ENCODE measurements at places on chromosomes 2 and 18. TPM values are rescaled to one million over a fixed set of nuclear protein-coding genes. Genes with fewer than 3 reads are reported as not detected.

TMEM150A gene
- 10.1 TPM for total RNA-seq

FRZB gene
- 2.2 TPM for total RNA-seq

R3HDM1 gene
- total RNA-seq, result 17.8 TPM

DNA sequence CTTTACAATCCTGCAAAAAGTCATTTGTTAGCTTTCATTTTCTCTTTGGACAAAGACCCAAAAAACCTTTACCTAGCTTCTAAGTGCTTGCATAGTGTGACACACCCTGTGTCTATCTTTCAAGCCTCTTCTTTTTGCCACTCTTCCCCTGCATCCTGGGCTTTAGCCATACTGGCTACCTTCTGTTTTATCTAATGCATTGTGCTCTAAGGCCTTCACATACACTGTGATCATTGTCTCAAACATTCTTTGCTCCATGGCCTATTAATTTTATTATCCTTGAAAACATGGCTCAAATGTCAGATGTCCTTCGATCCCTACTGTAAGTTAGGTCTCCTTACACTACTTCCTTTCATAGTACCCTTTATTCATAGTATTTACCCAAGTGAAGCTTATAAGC lies 84.4 kb downstream of the PIK3C3 start:
- DNase-seq, result no peak
- H3K4me3 ChIP-seq, result no peak overlapping the region
- H3K27ac ChIP-seq, result no peak overlapping the region
- H3K36me3 ChIP-seq, result peaks cover 95% of the 10 kb centered on the region
- no peaks in the 10 kb centered on the region for H3K4me1 ChIP-seq

HOXD3 gene
- total RNA-seq, result not detected

DNA sequence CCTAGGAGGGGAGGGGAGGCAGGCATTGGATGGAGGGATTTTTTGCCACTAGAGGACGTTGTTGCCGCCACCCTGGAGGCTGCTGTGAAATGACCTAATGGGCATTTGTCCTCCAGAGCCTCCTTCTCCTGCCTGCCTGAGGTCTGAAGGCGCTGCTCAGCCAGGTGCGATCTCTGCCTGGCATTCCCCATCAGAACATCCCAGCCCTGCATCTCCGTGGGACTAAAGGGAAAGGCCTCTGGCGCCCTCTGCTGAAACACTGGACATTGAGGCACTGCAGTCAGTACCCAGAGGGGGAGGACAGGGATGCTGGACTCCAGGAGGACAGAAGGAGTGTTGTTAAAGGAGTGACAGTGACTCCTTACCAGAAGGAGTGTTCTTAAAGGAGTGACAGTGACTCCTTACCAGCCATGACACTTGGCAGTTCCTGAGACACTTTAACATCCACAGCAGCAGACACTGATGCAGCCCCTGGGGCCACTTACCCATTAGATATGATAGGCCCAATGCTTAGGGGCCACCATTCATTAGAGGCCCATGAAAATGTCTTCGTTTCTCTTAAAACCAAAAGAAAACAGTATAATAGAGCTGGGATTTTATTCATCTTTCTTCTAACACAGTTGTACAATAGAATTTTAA lies 17.0 kb downstream of the THNSL2 start:
- no peak overlapping the region for H3K27ac ChIP-seq
- peak; percentile 61 for DNase-seq
- no peak overlapping the region for H3K4me3 ChIP-seq
- no peaks in the 10 kb centered on the region for H3K27me3 ChIP-seq

- no peak for DNase-seq
- no peaks in the 10 kb centered on the region for H3K36me3 ChIP-seq
- H3K4me1 ChIP-seq, result no peaks in the 10 kb centered on the region
- H3K4me3 ChIP-seq, result no peak overlapping the region
- peaks cover 33% of the 10 kb centered on the region for H3K27me3 ChIP-seq
These were observed 371.6 kb downstream of the HRH4 start for GRCh38 chr18:24831871-24832665.

DNAH6 gene
- 0.14 TPM for total RNA-seq

POTEC gene
- not detected for total RNA-seq

DNA sequence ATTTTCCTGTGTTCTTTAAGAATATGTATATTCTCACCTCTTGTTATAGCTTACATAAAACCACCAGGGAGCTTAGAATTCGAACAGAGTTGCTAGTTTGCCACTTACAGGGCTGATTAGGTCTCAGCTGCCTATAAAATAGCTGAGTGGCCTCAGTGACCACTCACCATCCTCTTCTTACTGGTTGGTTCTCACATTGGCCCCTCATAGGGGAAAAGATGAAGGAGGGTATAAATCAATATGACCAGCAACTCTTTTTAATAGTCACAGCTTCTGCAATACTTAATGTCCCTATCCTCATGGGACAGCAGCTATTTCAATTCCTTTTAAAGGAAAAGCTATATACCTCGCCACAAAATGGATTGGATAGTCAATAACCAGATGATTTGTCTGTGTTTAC lies 199.4 kb upstream of the CDH20 start:
- H3K27me3 ChIP-seq, result no peaks in the 10 kb centered on the region
- no peaks in the 10 kb centered on the region for H3K36me3 ChIP-seq
- no peak overlapping the region for H3K4me3 ChIP-seq
- H3K4me1 ChIP-seq, result no peaks in the 10 kb centered on the region

DNA sequence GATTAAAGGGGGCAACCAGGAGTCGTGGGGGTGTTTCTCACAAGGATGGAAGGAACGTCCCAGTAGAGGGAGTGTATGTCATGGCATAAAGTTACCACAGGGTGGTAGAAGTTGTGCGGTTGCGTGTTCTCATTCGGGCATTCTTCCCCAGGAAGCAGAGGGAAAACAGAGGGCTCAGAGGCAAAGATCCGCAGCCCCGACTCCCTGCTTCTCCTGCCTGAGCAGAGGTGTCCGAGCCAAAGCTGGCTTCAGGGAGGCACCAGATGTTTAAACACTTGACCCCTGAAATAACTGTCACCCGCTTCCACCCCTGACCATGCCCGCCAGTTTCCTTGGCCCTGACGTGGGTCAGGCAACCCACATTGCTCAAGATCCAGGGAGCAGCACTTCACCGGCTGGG lies 83.7 kb downstream of the EN1 start:
- DNase-seq, result no peak
- H3K36me3 ChIP-seq, result no peaks in the 10 kb centered on the region
- peaks cover 94% of the 10 kb centered on the region for H3K27me3 ChIP-seq

- DNase-seq, result no peak
- H3K4me1 ChIP-seq, result no peaks in the 10 kb centered on the region
- H3K27ac ChIP-seq, result no peak overlapping the region
These were observed 371.9 kb upstream of the KCNH7 start for GRCh38 chr2:163210430-163210918.

DNA sequence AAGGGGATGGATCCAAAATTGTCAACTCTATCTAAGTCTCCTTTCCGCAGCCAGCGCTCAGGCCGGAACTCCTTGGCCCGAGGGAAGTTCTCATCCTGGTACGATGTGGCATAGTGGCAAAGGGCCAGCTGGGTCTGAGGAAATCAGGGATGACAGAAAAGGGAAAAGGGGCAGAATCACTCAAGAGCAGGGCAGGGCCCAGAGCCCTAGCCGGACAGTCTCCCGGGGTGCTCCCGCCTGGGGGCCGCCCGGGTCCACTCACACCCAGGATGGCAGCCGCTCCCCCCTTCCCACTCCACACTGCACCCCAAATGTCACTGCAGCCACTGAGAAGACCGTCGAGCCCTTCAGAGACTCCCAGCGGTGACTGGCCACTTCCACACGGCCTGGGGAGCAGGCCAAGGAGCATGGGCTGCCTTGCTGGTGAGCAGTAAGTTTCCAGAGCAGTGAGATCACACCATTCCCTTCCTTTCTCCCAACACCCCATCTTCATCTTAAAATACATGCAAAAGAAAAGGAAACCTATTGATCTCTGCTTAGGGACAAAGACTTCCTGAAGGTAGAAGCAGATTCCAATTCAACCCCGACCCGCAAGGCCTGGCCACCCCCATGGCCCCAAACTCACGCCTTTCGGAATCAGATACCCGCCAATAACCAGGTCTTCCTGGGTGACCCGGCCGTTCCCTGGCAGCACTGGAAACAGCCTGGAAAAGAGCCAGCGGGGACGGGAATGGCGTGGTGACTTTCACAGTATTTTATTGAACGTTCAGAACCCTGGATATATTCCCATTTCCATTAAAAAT lies 26.7 kb downstream of the CYP27C1 start:
- no peak for DNase-seq
- no peaks in the 10 kb centered on the region for H3K36me3 ChIP-seq
- H3K27me3 ChIP-seq, result peaks cover 60% of the 10 kb centered on the region
- H3K4me1 ChIP-seq, result no peaks in the 10 kb centered on the region

GRCh38 chr18:41744421-41745030 lies 210.5 kb upstream of the PIK3C3 start:
- H3K36me3 ChIP-seq, result no peaks in the 10 kb centered on the region
- H3K27ac ChIP-seq, result no peak overlapping the region
- no peaks in the 10 kb centered on the region for H3K4me1 ChIP-seq
- H3K4me3 ChIP-seq, result no peak overlapping the region
- H3K27me3 ChIP-seq, result no peaks in the 10 kb centered on the region

- no peak for DNase-seq
- H3K36me3 ChIP-seq, result no peaks in the 10 kb centered on the region
- no peak overlapping the region for H3K27ac ChIP-seq
- H3K4me3 ChIP-seq, result no peak overlapping the region
- no peaks in the 10 kb centered on the region for H3K27me3 ChIP-seq
These were observed 17.6 kb upstream of the CHST9 start for GRCh38 chr18:27202741-27203140.

DNA sequence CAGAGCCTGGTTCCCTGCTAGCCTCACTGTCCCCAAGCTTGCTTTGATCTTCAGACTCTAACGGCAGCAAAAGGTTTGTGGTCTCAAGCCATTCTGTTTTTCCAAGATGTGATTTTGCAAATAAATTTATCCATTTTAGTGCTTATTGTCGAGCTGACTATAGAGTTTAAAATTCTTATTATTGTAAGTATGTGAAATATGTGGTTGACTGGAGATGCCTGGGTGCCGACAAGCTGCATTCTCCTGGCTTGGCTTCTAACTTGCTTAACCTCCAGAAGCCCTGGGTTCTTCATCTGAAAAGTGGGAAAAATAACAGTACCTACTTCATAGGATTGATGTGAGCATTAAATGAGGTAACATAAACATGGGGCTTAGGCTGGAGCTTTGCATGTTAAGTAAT lies 9.9 kb upstream of the EDAR start:
- no peak overlapping the region for H3K4me3 ChIP-seq
- no peaks in the 10 kb centered on the region for H3K36me3 ChIP-seq
- H3K4me1 ChIP-seq, result no peaks in the 10 kb centered on the region
- no peak overlapping the region for H3K27ac ChIP-seq

- H3K4me3 ChIP-seq, result no peak overlapping the region
- H3K36me3 ChIP-seq, result peaks cover 55% of the 10 kb centered on the region
- DNase-seq, result peak; percentile 58
- no peak overlapping the region for H3K27ac ChIP-seq
These were observed 18.8 kb downstream of the KLHL41 start for GRCh38 chr2:169528271-169528701.

- H3K27ac ChIP-seq, result no peak overlapping the region
- DNase-seq, result no peak
- H3K4me3 ChIP-seq, result no peak overlapping the region
- H3K36me3 ChIP-seq, result no peaks in the 10 kb centered on the region
These were observed 126.2 kb downstream of the MTCL1 start for GRCh38 chr18:8831531-8831930.

GRCh38 chr18:10170375-10170774 lies 256.6 kb downstream of the VAPA start:
- H3K4me1 ChIP-seq, result no peaks in the 10 kb centered on the region
- H3K4me3 ChIP-seq, result no peak overlapping the region
- H3K36me3 ChIP-seq, result no peaks in the 10 kb centered on the region
- no peak overlapping the region for H3K27ac ChIP-seq

GRCh38 chr2:25833566-25833965 lies 44.7 kb downstream of the ASXL2 start:
- no peak overlapping the region for H3K27ac ChIP-seq
- peaks cover 12% of the 10 kb centered on the region for H3K36me3 ChIP-seq
- no peak overlapping the region for H3K4me3 ChIP-seq
- DNase-seq, result no peak

GRCh38 chr2:38154395-38154794 lies 78.4 kb upstream of the CYP1B1 start:
- H3K36me3 ChIP-seq, result no peaks in the 10 kb centered on the region
- no peak for DNase-seq
- no peak overlapping the region for H3K4me3 ChIP-seq
- peak overlapping the region; percentile 31 for H3K27ac ChIP-seq
- H3K4me1 ChIP-seq, result peaks cover 14% of the 10 kb centered on the region

DNA sequence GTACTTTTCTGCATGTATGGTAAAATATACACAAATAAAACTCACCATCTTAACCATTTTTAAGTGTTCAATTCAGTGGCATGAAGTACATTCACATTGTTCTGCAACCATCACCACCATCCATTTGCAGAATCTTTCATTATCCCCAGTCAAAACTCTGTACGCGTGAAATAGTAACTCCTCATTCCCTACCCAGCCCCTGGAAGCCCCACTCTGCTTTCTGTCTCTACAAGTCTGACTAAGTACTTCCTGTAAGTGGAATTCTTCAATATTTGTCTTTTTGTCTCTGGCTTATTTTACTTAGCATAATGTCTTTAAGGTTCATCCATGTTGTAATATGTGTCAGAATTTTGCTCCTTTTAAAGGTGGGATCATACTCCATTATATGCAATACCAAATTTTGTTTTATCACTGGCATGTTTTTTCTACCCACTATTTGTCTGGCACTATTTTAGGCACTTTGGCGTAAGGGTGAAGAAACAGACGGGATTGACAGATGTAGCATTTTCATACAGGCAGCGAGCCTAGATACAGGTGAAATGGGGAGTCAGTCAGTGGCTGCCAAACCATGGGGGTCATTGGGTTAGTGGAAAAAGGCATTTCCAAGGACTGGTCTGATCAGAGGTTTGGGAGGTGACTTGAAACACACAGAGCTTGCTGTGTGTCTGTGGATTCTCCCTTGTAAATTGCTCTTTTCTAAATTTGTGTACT lies 163.2 kb upstream of the MYCN start:
- no peak overlapping the region for H3K27ac ChIP-seq
- H3K4me1 ChIP-seq, result no peaks in the 10 kb centered on the region
- no peak overlapping the region for H3K4me3 ChIP-seq
- peaks cover 3% of the 10 kb centered on the region for H3K27me3 ChIP-seq

DNA sequence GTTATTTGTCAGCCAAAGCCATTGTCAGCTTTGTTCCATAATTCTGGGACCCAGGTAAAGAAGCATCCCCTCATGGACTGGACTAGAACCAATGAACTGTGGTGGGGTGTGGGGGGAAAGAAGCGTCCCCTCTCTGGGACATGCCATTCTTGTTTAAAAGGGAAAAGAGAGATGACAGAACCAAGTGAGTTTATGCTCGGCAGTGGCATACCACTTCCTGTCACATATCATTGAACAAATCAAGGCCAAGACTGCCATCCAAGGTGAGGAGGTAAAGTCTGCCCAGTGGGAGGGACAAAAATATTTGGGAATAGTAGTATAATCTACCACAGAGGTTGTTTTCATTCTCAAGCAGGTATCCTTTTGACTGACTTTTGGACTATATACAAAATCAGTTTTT lies 4.7 kb upstream of the GLS start:
- DNase-seq, result no peak
- H3K4me1 ChIP-seq, result peaks cover 16% of the 10 kb centered on the region
- H3K36me3 ChIP-seq, result no peaks in the 10 kb centered on the region
- H3K4me3 ChIP-seq, result no peak overlapping the region
- H3K27me3 ChIP-seq, result no peaks in the 10 kb centered on the region

EHD3 gene
- total RNA-seq, result 29.7 TPM

CCDC148 gene
- 0.30 TPM for total RNA-seq

LDLRAD4 gene
- 43.3 TPM for total RNA-seq

ZNF804A gene
- total RNA-seq, result not detected

IL1R1 gene
- 22.6 TPM for total RNA-seq

GNLY gene
- 1.5 TPM for total RNA-seq

HOXD10 gene
- total RNA-seq, result not detected

GRCh38 chr2:197378494-197379307 lies 56.1 kb downstream of the SF3B1 start:
- H3K27ac ChIP-seq, result no peak overlapping the region
- H3K4me3 ChIP-seq, result no peak overlapping the region
- no peaks in the 10 kb centered on the region for H3K4me1 ChIP-seq
- no peaks in the 10 kb centered on the region for H3K36me3 ChIP-seq
- H3K27me3 ChIP-seq, result no peaks in the 10 kb centered on the region

LYPD6B gene
- total RNA-seq, result not detected
